ENCODE measurements at places on chromosomes 6 and 20.
A peak's percentile ranks its signal among the peaks of the same experiment; 100 is the strongest.

GRCh38 chr20:44033873-44034272 is 119.2 kb downstream of the TOX2 start:
- DNase-seq = no peak

GRCh38 chr20:57614490-57615444 is 5.5 kb downstream of the ZBP1 start:
- DNase-seq = no peak

DNA sequence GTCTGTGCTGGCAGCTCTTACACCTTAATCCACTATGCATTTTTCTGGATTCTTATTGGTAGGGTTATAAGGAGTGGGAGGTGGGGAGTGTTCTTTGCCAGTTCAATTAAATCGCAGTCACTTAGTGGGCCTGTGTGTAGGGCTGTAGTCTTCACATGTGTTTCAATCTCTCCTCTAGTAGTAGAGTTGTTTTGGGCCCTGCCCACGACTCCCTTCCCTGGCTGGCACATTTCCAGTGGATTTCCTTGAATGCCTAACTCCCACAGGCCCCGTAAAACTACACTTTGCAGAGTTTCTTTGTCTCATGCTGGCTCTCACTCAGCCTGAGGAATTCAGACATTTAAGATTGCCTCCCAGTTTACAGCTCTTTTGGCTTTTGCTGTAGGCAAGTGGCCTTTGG is 414.0 kb upstream of the OPRM1 start:
- no peak for DNase-seq

DNA sequence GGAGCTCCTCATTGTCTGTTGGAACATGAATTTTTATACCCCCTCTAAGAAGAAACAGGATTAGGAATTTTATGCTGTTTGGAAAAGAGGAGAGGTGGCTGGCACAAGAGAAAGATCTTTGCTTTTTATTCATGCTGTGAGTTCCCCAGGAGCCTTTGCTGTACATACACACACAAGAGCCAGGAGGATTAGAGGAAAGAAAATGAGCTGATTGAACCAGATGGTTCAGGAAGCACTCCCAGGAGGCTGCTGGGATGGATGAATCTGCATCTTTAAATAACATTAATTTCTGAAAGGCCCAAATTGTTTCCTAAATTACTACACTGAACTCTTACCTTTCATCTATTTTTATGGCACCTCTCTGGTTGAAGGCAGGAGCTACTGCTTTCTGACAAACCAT is 20.1 kb upstream of the TCP11 start:
- no peak for DNase-seq

DNA sequence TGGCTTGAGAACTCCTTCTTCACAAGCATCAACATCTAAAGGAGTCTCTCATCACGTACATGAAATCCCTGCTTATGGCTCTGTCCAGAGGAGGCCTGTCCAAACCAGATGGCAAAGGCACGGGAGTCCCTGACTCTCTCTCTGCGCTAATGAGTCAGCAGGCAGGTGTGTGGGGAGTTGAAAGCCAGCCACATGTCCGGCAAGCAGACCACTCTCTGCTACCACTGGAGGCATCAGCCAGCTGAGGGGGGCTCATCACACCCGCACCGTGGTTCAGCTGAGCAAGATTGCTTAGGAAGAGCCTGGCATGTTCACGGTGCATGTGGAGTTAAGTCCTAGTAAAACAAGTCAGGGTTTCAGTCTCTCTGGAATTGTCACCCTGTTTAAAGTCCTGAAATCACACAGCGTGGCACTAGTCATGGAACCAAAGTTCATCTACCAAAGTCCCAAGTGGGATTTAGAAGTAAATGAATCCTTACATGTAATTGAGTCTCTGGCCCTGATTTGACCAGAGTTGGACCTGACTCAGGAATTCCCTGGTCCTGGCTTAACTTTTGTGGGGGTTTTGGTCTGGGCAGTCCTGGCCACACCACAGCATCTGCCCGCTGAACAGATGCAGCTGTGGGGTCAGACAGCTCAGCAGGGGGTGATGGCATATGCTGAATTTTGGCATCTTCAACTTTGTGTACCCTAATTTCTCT is 155.2 kb upstream of the RIN2 start:
- DNase-seq = no peak

- DNase-seq = no peak
These were observed 6.1 kb upstream of the LEMD2 start for GRCh38 chr6:33794910-33795623.

DNA sequence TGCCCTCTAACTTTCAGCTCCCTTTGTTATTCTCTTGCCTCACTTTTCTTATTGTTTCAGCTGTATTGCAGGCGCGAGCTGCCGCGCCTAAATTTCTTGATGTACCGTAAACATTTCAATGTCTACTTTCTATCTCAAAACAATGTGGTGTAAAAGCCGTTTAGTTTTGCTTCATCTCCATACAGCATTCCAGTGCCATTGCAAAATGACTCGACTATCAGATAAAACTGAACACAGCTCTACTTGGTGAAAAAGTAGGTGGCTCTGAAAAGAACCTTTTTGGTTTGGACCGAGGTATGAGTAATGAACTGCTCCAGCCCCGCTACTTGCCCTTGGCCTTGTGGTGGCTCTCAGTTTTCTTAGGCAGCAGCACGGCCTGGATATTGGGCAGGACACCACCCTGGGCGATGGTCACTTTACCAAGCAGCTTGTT is 74.6 kb downstream of the OR2B2 start:
- DNase-seq = no peak

- no peak for DNase-seq
These were observed 19.4 kb upstream of the KCNB1 start for GRCh38 chr20:49501917-49502316.

- DNase-seq = no peak
These were observed 424.6 kb upstream of the PTCHD4 start for GRCh38 chr6:48535582-48536009.

DNA sequence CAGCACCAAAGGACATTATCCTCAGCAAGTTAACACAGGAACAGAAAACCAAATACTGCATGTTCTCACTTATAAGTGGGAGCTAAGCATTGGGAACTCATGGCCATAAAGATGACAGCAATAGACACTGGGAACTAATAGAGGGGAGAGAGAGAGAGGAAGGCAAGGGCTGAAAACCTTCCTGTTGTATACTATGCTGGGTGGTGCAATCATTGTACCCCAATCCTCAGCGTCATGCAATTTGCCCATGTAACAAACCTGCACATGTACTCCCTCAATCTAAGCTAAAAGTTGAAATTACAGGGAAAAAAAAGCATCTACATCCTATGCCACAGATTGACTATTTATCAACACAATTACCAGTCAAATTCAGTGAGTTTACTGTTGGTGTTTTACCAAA is 20.0 kb upstream of the VNN1 start:
- no peak for DNase-seq

GRCh38 chr6:167851370-167851952 is 24.8 kb downstream of the AFDN start:
- DNase-seq = no peak

DNA sequence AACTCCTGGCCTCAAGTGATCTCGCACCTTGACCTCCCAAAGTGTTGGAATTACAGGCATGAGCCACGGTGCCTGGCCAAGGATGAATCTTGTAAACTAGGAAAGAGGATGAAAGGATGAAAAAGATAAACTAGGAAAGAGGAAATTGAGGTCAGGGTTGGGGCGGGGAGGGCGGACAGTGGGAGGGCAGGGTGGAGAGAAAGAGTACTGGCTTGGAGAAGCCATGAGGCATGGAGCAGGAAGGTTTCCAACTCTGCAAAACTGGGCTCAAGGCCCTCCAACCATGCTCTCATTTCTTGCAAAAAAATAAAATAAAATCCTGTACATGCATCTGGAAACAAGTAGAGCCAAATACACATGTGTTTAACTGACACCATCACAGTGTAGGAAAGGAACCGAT is 256.6 kb upstream of the SGK1 start:
- no peak for DNase-seq

GRCh38 chr6:148846778-148847761 is 100.2 kb downstream of the UST start:
- DNase-seq = no peak

GRCh38 chr6:111210194-111210728 is 123.0 kb downstream of the SLC16A10 start:
- DNase-seq = peak; percentile 32

GRCh38 chr20:37759052-37759553 is 65.3 kb downstream of the CTNNBL1 start:
- DNase-seq = no peak

DNA sequence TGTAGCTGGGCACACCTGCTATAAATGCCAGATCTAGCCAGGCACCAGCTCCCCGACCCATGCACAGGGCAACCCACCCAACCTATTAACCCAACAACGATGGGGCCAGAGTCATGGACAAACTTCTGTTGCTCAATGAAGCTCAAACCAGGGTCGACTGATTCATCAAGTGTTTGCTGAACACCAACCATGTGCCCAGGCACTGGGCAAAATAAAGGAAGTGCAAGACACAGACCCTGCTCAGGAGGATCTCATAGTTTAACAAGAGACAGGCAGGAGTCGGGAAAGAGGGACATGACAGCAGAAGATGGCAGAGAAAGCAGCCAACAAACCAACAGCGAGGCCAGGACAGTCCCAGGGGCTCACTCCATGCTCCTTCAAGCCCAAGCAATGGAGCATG is 18.8 kb downstream of the KCNK5 start:
- no peak for DNase-seq

All from activated CD4-positive, CD25-positive, alpha-beta regulatory T cell treated with anti-CD3 and anti-CD28 coated beads, Interleukin-2, amount 50 U/mL, for 72 hours (primary cell).